ENCODE measurements at places on chromosomes 6 and 20.

DNA sequence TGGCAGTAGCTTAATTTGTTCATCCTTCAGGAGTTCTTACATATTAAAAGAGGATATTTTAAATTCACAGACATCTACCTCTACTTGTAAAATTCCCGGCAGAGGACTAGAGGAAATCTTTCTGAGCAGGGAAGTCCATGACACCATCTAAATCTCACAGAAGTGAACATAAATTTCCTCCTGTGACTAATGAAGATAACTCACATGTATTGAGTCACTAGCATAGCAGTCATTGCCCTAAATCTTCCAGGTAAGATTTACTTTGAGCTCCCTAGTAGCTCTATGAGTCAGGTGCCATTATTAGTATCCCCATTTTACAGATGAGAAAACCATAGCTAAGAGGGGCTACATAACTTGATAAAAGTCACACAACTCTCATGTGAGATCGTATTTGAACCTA lies 1058.6 kb upstream of the FLRT3 start:
- no peak for DNase-seq

DNA sequence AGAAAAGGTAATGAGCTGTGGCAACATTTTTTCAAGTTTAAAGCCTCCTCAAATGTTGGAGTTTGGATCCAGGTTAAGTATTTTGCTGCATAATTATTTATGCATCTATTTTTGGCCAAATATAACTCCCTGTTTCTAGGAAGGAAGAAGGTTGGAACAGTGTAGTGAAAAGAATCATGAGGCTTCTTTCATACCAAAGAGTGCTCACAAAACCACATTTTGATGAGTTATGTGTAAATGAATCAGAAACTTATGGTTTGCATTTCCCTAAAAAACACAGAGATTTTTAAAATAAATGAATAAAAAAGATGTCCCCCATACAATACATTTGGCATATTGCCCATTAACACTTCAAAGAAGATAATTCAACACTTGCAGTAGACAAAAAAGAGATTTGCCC lies 246.9 kb upstream of the PRDM1 start:
- DNase-seq: no peak

DNA sequence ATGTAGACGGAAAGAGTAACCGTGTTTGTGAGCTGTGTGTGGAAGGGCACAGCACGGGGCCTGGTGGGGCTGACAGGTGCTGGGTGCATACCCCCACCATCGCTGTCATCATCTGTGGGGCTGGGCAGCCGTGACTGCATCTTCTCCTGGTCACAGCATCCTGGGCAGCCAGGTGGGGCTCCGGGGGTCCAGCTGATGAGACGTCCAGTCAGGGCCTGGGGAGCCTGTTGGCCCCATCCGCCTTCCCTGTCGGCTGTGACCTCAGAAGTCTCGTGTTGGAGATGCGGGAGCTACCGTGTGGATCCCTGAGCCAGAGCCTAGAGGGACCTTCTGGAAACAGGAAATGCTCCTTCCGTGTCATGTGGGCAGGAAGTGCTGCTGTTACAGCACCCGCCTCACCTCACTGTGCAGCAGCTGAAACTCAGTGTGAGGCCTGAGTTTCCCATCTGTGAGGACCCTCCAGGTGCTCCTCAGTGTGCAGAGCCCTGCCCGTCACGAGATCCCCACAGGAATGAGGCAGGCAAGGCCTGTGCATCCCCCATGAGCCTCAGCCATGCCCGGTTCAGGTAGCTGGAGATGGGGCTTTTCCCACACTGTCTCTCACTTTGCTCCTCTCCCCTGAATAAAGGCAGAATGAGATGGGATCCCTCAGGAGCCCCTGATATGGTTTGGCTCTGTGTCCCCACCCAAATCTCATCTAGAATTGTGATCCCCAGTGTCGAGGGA lies 108.7 kb downstream of the ERMARD start:
- no peak for DNase-seq

- DNase-seq: peak; percentile 77
Measured at GRCh38 chr20:43537921-43538877, 20.6 kb upstream of the SGK2 start.

Data from mucosa of descending colon (tissue), 3 donors.